Activated naive CD8-positive, alpha-beta T cell treated with anti-CD3 and anti-CD28 coated beads for 36 hours (primary cell): ENCODE measurements at places on chromosomes 1 and 21. TPM values are rescaled to one million over a fixed set of nuclear protein-coding genes. Genes with fewer than 3 reads are reported as not detected.

TBX19 gene
- 0.56 TPM for total RNA-seq

PLA2G2F gene
- not detected for total RNA-seq

- no peak for DNase-seq
Measured at GRCh38 chr1:167861664-167862381, 52.1 kb downstream of the ADCY10 start.

- DNase-seq, result no peak
Measured at GRCh38 chr1:184806296-184806721, 51.7 kb upstream of the EDEM3 start.

DNA sequence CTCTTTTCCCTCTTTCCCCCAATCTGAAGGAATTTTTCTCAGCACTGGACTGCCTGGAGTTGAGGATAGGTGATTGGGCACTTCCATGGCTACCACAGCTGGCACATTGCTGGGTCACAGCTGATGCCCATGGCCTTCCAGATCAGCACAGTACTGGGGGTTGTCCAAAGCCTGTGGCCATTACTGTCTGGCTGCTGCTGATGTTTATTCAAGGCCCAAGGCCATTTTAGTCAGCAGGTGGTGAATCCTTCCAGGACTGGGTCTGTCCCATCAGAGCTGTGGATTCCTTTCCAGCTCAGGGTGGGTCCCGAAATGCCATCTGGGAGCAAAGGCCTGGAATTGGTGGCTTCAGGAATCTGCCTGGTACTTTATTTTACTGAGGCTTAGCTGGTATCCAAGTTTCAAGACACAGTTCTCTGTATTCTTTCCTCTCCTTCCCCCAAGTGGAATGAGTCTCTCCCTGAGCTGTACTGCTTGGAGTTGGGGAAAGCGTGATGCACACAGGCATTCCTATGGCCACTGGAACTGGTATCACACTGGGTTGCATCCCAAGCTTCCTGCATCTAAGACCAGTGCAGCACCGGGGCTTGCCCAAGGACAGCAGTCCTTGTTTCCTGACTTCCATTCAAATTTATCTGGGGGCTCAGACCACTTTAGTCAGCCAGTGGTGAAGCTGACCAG lies 19.1 kb downstream of the GPR88 start:
- no peak for DNase-seq

GRCh38 chr1:16167331-16168143 lies 11.7 kb upstream of the EPHA2 start:
- DNase-seq, result peak; percentile 70

DYNLT4 gene
- total RNA-seq, result 0.70 TPM

TNFRSF1B gene
- total RNA-seq, result 193 TPM

RGS4 gene
- total RNA-seq, result not detected

KCNA2 gene
- total RNA-seq, result 0.04 TPM

DNA sequence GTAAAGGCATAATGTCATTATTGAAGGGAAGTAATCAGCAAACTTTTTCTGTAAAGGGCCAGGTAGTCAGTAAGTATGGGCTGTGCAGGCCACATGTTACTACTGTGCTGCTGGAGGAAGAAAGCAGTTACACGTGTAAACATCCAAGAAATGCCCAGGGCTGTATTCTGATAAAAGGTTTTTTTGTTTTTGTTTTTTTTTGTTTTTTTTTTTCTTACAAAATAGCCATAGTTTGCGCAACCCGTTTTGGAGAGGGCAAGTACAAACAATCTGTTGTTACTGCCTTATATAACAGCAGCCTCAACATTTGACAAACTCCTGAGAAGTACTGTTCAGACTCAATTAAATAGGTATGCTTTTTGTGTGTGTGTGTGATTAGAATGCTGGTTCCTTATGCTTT lies 26.7 kb upstream of the MTMR11 start:
- DNase-seq, result no peak

SLC6A17 gene
- 0.10 TPM for total RNA-seq

C1orf210 gene
- not detected for total RNA-seq

DNA sequence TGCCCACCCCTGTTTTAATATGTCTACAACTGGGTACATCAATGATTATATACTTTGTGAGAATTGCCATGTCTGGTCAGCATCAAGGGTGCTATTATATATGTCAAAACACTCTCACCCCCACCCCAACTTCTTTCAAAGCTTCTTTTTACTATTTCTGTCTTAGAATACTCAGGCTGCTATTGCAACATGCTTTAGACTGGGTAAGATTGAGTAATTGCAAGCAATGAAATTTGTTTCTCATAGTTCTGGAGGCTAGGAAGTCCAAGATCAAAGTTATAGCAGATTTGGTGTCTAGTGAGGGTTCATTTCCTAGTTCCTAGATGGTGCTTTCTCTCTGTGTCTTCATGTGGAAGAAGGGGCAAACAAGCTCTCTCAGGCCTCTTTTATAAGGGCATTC lies 100.5 kb upstream of the KCNK1 start:
- no peak for DNase-seq

DNA sequence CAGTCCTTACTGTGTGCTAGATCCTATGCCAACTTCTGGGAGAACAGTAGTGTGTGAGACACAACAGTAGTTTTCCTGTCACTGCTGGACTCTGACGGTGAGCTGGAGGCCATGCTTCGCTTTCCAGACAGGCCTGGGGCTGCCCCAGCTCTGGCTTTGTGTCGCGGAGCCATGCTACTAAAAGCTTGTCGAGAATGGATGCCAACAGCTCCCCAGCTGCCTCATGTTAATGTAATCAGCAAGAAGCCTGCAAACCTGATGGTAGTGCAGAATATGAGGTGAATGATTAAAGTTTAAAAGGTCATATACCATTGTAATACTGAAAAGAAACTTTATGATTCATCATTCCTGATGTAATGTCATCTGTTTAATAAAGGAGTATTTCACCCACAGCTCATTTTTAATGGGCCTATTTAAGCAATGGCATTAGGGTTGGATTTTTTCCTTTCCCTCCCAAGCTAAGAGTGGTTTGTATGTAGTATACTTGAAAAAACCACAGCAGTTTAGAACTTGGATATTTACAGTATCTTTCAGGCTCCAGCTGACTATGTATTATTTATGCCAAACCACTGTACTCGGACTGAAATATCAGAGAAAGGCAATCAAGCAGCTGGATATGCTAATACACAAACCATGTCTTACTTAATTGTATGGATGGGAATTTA lies 343.0 kb downstream of the NUF2 start:
- no peak for DNase-seq

ZNF669 gene
- total RNA-seq, result 9.6 TPM

F13B gene
- total RNA-seq, result not detected

DNA sequence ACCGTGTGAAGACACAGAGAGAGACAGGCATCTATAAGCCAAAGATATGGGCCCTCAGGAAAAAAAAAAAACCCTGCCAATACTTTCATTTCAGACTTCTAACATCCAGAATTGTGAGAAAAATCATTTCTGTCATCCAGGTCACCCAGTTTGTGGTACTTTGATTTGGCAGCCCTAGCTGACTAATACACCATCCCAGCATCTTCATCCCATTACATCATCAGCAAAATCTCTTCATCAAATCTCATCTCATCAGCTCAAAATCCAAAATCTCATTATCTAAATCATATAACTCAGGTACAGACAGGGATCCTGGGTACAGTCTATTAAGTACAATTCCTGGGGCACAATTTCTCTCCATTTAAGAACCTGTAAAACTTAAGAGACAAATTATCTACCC lies 51.9 kb upstream of the GJA8 start:
- no peak for DNase-seq

DNA sequence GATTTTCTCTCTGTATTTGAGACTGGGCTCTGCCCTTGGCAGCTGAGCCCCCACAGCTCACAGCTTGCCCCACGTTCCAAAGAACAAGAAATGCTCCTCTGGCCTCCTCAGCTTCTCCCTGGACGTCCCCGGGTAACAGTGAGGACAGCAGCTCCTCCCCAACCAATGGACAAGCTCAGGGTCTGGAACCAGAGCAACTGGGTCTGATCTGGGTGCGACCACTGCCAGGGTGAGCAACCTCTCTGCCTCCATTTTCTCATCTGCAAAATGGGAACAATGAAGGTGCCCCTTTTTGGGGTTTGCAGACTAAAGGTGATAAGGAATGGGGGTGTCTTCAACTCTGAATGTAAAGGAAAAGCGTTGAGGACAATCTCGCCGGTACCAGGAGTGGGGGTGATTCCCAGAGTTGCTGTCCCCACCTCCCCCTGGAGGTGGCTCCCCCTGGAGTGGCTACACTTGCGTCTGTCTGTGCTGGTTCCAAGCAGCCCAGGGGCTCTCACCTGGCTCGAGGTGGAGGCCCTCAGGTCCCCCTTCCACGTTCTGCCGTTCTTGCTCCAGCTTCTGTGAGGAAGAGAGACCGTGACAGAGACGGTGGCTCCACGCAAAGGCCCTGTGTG lies 6.9 kb downstream of the C21orf58 start:
- no peak for DNase-seq
